Glomerular endothelial cell (primary cell): ENCODE measurements at places on chromosomes 13 and 19. TPM values are rescaled to one million over a fixed set of nuclear protein-coding genes. Genes with fewer than 3 reads are reported as not detected.

The TMIGD2 gene
- 0.18 TPM in 1 of 2 replicates, not detected in the other for total RNA-seq

The NEK5 gene
- total RNA-seq = 0.05 and 0.18 TPM in 2 replicates

The RRAS gene
- 110 and 120 TPM in 2 replicates for total RNA-seq

The SHISA2 gene
- total RNA-seq = 15.5 and 48.6 TPM in 2 replicates

The KCNN1 gene
- total RNA-seq = 0.41 and 2.3 TPM in 2 replicates

The FPR1 gene
- not detected in 2 replicates for total RNA-seq

The FPR3 gene
- not detected in 2 replicates for total RNA-seq

The EFNB2 gene
- total RNA-seq = 62.0 and 164 TPM in 2 replicates

The MTIF3 gene
- total RNA-seq = 45.4 and 55.5 TPM in 2 replicates

The TEKTIP1 gene
- total RNA-seq = not detected in 2 replicates

The PLPPR3 gene
- 2.3 and 7.5 TPM in 2 replicates for total RNA-seq

The ANGPTL8 gene
- total RNA-seq = not detected in 2 replicates

The CYP2F1 gene
- not detected in 2 replicates for total RNA-seq

The ZSCAN4 gene
- total RNA-seq = not detected in 2 replicates

The ZNF90 gene
- total RNA-seq = 0.87 and 1.8 TPM in 2 replicates

The NCAN gene
- total RNA-seq = not detected in 2 replicates

The CEACAM4 gene
- total RNA-seq = not detected in 2 replicates

The C19orf25 gene
- 36.0 and 41.9 TPM in 2 replicates for total RNA-seq

The KLK6 gene
- total RNA-seq = not detected in 2 replicates

The ZNF527 gene
- total RNA-seq = 7.0 and 9.3 TPM in 2 replicates

The NFILZ gene
- total RNA-seq = not detected in 2 replicates

The GNA15 gene
- 0.06 and 0.53 TPM in 2 replicates for total RNA-seq

The CNMD gene
- total RNA-seq = not detected in 2 replicates
